Natural killer cell (primary cell): ENCODE measurements at places on chromosomes 5 and 9. TPM values are rescaled to one million over a fixed set of nuclear protein-coding genes. Genes with fewer than 3 reads are reported as not detected.

LAMC3 gene
- total RNA-seq, result not detected

IQGAP2 gene
- 172 TPM for total RNA-seq

GRXCR2 gene
- total RNA-seq, result not detected

AIF1L gene
- not detected for total RNA-seq

FBP2 gene
- not detected for total RNA-seq

GALT gene
- 81.9 TPM for total RNA-seq

GRIA1 gene
- total RNA-seq, result not detected

TMC1 gene
- total RNA-seq, result not detected

BHMT gene
- not detected for total RNA-seq

GRCh38 chr5:159212657-159213462 is 3.5 kb upstream of the RNF145 start:
- DNase-seq, result no peak

DNA sequence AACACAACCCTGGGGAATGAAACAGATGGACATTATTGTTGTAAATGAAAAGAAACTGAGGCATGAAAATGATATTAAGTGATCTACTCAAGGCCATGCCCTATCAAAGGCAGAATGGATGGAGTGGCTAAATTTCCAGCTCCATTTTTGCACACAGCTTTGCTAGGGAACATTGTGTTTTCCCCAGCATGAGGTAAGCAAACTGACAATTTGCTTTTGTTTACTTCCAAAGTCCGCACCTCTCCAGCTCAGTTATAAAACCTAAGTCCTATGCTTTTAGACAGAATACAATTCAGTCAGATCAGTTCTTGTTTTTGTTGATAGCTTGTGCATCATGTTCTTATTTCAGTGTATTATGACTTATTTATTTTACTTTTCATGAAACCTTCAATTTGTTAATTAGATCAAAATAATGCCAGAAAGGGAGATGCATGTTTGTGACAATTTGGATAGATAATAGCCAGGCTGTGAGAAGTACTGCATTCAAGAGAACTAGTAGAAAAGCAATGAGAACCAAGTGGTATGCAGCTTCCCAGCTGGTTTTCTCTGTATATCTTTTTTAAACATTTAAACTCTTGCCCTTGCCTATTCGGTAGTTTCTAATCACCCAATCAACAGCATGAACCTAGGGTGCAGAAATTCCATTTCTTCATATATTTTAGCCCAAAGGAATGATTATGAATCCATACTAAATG is 380.8 kb downstream of the SPATA31D1 start:
- DNase-seq, result no peak

DNA sequence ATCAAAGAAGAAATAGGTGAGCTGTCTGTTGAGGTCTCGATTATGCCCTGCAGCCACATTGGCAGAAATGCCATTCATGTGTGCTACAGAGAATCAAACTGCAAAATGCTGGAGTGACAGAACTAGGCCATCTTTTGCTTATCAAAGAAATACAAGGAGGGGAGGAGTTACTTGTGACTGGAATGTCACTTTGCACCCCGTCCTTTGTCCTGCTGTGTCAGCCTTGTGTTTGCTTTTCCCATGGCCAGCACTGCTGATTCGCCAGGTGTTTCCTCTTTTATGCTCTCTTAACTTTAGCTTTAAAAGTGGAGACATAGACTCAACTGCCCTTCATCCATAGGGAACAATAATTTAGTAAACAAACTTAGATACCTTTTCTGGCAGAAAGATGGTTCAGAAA is 54.3 kb downstream of the SLC46A2 start:
- no peak for DNase-seq

- DNase-seq, result no peak
Measured at GRCh38 chr5:16889972-16890519, 46.0 kb downstream of the MYO10 start.

GRCh38 chr9:77907585-77907984 is 124.0 kb downstream of the GNAQ start:
- no peak for DNase-seq

GRCh38 chr5:14451871-14452270 is 129.7 kb upstream of the OTULINL start:
- no peak for DNase-seq

DNA sequence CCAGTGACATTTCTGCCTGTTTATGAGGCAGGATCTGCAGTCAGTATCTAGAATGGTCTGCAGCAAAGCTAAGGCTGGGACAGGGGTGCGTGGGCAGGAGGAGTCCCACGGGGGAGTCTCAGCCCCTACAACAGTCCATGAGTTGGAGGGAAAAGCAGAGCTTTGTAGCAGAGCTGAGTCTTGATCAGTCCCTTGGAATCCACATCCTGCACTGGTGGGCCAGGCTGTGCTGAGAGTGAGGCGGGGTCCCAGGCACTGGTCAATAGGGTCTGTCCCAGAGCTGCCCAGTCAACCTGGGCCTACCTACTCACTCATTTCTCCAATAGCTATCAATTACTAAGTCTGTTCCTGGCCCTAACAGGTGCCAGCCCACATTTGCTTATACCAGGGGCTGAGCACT is 5.9 kb downstream of the ACSL6 start:
- DNase-seq, result no peak

DNA sequence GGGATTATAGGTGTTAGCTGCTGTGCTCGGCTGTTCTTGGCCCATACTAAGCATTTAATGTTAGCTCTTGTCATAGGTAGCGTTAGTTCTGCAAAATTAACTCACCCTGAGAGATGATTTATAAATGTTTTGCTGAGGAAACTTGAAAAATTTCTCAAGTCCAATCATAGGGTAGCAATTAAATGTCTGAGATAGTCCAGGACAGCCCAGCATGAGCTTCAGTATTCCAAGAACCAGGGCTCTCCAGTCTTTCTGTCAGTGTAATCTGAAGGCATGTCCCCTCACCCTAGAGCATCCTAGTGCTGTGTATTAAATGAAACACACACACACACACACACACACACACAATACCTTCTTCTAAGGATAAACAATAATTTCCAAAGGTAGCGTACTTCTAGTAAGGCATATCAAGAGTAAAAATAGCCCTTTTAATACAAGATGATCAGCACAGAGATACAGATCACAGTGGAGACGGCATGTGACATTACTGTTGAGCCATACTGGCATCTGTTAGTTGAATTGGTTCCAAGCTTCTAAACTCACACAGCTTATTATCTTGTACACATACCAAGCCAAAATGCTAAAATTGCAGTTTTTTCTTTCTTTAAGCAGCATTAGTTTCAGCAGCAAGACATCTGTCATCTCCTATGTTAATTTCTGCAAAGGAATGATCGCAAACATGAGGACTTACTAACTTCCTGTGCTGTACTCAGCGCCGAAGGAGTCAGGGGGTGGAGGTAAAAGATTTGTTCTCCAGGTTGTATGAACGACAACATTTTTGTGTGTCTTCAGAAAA is 46.3 kb upstream of the JMY start:
- DNase-seq, result no peak

DNA sequence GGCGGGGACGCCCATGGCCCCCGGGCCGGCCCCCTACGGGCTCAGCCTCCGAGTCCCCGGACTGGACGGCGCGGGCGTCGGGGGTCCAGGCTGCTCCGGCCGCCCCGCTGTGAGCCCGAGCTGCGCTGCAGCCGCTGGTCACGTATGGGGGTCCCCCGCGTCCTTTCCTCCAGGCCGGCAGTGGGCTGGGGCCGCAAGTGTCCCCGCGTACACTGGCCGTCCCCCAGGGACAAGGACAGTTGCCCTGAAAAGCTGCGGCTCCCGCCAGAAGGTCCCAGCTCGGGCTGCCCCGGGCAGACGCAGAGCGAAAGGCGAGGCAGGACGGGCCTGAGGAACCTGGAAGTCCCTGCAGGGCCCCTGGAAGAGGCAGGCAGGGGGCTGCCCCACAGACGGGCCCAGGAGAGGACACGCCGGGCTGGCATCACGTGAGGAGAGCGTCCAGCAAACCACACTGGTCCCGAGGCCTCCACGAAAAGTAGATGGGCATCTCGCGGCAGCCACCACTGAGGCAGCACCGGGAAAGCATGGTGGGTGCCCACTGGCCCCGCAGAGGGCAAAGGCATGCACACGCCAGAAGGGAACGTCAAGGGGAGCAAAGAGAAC is 3.3 kb upstream of the NKD2 start:
- DNase-seq, result no peak

GRCh38 chr9:137461663-137462395 is 2.7 kb upstream of the NSMF start:
- peak; percentile 92 for DNase-seq

GRCh38 chr9:115957585-115957984 is 196.0 kb upstream of the PAPPA start:
- no peak for DNase-seq

- no peak for DNase-seq
Measured at GRCh38 chr9:32253731-32254130, 130.7 kb upstream of the ACO1 start.

DNA sequence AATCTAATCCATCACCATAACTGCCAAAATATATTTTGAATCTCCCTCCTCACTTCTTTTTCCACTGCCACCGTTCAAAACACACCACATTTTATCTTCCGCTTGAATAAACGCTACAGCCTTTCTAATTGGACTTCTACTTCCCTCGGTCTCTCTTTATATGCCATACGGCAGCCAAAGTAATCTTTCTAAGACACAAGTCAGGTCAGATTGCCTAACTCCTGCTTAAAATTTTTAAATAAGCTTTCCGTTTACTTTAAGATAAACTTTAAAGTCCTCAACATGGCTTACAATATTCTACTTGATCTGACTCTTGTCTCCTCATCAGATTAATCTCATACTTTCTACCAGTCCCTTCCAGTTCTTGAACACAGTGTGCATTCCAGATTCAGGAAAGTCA is 9.7 kb downstream of the AFF4 start:
- no peak for DNase-seq

DNA sequence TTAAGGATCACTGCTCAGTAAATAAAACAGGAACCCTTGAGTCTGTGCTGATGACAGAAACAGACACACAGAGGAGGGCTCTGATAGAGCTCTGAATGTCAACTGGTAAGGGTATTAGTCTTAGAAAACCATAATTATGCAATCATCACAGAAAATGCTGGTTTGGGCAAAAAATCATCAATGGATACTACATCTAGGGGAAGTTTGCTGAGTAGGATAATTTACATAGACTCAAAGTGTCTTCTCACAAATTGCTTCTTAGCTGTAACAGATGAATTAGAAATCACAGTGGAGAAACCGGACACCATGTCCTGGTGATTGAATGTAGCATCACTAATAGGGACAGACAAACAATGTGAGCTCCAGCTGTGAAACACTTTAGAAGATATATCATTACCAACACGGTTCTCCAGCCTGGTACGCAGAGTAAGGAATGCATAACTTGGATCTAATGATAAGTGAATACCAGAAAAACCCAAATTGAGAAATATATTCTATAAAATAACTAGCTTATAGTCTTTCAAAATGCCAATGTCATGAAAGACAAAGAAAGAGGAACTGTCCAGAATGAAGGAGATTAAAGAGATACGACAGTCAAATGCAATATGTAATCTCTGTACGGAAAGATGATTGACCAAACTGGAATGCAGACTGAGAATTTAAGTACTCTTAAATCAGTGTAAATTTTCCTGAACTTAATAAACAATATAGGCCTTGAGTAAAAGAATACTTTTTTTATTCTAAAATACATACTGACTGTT is 17.3 kb downstream of the CHD1 start:
- DNase-seq, result no peak

GRCh38 chr5:544675-545355 is 20.6 kb upstream of the SLC9A3 start:
- no peak for DNase-seq

- peak; percentile 12 for DNase-seq
Measured at GRCh38 chr5:176735383-176736265, 74.7 kb upstream of the UNC5A start.

DNA sequence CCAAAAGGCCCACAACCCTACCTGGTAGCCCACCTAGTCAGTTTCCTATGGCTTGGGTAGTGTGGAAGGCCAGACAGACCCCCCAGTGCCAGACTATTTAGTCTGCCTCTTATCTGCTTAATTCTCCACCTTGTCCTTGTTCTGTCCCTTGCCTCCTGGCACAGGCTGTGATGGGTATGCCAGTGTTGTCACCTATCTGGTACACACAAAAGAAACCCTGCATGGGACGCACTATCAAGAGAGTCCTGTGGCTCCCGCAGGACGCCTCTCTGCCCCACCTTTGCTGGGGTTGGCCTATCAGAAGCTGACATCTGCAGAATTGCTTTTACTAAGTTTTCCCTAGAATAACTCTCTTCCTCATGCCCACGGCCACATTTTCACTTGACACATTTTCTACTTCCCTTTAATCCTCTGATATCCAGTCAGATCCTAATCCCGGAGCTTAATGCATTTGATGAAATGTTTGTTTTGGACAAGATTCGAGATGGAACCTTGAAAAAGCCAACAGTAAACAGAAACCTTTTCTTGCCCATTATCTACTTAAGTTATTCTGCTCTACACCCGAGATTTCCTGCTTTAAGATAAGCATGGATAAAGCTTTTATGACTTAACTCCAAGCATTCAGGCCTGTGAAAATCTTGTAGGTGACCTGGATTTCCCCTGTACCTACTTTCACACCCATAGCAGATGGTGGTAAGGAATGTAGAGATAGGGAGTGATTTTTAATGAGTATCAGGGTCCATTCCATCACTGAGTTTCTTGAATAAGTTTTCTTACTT is 468.5 kb downstream of the ZNF608 start:
- no peak for DNase-seq

GRCh38 chr5:180153099-180153498 is 55.9 kb downstream of the RASGEF1C start:
- peak; percentile 5 for DNase-seq

GRCh38 chr5:132489051-132489770 is 1.4 kb downstream of the IRF1 start:
- DNase-seq, result peak; percentile 42

DNA sequence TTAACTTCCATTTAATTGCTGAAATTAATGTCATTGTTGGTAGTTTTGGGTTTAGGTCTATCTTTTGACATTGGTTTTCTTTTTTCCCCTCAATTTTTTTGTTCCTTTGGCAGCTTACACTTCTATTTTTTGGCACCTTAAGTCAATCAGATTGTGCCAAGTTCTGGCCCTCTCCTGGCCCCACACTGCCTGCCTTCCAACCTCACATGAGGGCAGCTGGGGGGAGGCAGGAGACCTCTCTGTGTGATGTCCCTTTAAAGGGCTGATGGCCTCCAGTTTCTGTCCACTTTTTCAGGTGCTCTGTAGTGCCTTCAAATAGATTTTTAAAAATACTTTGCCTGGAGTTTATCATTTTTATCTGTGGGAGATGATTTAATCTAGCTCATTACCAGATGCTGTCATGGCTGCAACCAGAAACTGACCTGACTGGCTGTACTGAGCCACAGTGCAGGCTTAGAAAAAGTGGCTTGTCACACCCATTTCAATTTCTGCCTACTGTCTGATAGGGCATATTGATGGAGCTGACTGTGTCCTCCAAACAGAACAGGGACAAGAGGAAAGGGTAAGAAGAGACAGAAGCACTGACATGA is 196.6 kb downstream of the FANCC start:
- DNase-seq, result no peak

GRCh38 chr5:40603378-40603777 is 76.3 kb upstream of the PTGER4 start:
- DNase-seq, result no peak

GRCh38 chr5:73336366-73336765 is 112.2 kb downstream of the FOXD1 start:
- DNase-seq, result no peak
